Amniotic stem cell (primary cell): ENCODE measurements at places on chromosomes 4 and X.

DNA sequence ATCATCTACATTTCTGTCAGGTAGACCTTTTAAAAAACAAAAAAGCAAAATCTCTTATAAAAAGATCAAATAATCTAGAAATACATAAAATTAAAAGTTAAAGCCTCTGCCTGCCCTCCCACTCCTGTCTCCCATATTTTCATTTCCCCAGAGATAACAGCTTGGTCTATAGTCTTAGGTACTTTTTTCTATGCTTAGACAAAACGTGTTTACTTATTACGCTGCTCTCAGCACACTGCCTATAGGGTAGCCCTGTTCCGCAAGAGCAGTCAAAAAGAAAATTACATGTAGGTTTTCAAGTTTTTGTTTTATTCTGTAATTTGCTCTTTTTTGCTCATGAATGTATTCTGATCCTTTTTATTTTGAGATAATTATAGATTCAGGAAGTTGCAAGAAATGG, 73.3 kb downstream of the TAF1 start:
- DNase-seq: no peak

- DNase-seq: no peak
Measured at GRCh38 chrX:8864161-8864560, 63.0 kb upstream of the FAM9A start.

DNA sequence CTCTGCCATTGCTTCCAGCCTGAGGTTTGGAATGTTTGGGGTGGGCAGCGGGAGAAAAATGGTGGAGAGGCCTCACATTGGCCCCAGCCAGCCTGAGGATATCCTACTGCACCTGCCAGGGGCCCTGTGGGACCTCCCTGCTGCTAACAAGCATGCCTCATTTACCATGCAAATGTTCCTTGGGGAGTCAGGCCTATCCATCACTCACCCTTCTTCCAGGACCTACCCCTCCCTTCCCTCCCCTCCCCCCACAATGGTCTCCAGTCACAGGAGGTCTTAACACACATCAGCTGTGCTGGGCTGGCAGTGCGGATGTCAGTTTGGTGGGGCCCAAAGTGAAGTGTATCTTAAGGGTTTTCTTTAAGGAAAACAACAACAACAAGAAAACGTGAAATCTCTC, 139.2 kb downstream of the SHOX start:
- DNase-seq: no peak

DNA sequence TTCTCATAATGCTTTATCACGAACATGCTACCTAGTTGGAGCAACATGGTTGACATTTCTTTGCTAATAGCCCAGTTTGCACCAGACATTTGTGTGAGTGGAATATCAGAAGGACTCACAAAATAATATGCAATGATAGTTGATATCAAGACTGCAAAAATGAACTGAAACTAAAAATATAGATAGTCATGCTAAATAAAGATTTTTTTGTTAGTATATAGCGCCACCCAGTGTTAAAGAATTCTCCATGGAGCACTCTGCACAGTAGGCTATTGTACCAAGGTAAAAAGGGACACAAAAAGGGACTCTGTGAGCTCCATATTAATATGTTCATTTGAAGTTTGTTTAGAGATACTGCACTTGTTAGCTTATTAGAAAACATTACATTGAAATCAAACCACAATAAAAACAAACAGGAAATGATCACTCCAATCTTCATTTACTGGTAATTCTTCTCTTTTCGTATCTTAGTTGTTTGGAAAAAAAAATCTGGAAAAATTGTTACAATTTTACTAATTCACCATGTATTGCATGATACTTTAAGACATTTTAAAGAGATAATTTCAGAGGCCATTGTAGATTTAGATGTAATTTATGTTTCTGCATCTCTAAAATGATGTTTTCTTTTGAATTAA, 1509.6 kb downstream of the ADGRL3 start:
- no peak for DNase-seq

DNA sequence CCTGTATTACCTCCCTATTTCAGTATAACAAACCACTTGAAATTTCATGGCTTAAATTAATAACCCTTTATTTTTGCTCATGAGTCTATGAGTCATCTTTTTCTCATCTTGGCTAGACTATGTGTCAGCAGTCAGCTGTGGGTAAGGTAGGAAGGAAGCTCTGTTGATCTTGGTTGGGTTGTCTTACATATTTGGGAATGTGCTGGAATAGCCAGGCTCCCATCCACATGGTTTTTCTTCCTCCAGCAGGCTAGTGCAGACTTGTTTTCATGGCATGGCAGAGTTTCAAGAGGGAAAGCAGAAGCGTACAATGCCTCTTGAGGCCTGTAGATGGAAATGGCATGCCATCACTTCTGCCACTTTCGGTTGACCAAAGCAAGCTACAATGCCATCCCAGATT, 89.7 kb downstream of the LINC00632 start:
- no peak for DNase-seq

- DNase-seq: no peak
Measured at GRCh38 chrX:25007059-25008053, 8.4 kb downstream of the ARX start.

- no peak for DNase-seq
Measured at GRCh38 chr4:107837317-107837716, 12.6 kb downstream of the SGMS2 start.

DNA sequence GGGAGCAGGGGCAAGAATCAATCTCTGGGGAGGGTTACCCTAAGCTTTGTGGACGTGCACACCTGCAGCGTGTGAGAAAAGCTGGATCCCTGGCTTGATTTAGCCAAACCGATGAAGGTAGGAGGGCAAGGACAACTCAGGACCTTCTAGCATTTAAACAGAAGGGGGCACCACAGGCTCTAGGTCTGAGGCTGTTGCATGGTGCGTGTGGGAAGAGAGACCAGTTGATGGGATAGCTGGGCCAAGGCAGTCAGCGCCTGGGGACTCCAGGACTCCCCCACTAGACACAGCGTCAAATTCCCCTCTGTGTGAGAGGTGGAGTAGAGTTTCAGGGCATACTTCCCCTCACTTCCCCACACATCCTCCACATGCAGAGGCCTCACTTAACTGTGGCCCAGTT, 4.3 kb downstream of the GABRQ start:
- DNase-seq: no peak

DNA sequence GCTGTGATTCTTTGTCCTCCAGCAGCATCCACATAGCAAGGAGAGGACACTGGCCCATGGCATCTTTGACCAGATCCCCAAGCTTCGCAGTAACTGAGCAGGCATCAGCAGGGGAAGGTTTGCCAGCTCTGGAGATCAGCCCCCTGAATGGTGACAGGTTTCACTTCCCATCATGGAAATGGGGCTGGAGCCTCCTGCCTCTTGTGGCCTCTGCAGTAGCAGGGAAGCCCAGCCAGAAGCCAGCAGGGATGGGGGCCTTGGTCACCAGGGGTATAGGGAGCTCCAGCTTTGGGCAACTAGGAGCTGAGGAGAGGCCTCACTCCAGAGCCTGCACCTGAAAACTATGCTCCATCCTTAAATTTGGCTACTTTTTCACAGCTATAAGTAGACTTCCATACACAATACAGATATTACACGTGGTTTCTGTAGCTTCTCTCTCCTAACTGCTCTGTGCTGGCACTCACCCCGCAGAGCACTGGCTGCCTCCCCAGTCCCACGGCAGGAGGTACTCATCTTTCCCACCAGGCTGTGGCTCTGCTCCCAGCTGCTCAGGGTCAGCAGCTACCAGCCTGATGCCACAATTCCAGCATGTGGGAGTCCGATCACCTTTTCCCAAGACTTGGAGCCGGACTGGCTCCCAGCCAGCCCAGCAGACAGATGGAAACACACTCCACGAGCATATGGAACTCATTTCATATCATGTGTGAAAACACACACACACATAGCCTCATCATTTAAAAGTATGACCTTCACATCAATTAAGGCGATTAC, 2.8 kb downstream of the TMEM271 start:
- DNase-seq: no peak

DNA sequence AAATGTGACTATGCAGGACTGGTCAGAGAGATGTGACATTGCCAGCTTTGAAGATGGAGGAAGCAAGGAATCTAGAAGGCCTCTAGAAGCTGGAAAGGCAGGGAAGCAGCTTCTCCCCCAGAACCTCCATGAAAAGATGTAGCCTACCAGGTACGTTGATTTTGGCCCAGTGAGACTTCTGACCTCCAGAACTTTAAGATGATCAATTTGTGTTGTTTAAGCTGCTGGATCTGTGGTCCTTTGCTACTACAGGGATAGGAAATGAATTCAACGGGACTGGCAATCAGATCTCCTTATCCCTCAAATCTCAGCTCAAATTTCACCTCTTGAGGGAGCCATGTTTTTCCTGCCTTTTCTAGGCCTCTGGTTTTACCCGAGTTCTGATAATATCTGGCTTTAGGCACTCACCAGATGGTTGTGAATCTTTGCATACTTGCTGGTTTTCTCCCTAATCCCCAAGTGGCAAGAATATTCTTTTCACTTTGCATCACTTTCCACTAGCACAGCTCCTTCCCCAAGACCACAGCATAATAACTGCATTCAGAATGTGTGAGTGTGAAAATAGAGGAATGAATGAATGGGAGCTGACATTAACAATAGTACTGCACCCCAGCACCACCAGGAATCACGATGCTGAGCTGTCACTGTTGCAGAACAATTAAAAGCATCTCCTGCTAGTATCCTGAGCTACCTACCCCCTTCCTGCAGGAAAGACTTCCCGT, 25.5 kb upstream of the TMSB4X start:
- DNase-seq: peak; percentile 46

DNA sequence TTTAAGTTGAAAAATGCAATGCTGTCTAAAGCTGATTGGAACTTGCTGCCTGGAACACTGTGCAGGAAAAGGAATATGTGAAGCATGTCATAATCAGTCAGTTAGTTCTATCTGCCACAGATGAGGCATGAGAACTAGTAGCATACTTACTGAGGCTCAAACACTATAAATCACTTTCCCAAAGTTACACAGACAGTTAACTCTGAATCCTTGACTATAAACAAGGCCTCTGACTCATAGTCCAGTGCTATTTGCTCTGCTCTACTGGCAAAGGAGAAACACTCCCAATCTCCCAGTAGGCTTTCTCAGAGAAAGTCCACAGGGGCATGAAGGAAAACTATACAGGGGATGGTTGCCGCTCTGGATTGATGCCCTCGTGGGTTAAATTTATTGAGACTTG, 2078.4 kb upstream of the TENM3 start:
- DNase-seq: peak; percentile 24

DNA sequence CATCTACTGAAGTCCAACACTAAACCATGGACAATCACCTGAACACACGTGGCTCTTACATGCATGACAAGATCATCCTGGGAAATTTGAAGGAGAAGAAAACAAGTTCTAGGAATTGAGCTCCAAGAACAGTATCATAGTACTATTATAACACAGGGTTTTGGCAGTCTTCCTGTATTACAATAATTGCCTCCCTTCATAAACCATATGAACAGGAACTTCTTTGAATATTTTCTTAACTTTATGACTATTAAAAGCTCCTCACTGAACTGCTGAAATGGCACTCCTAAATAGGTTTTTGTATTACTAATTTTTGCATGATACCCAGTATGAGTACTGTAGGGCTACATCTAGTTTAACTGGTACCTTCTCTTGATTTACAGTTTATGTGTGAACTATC, 130.0 kb downstream of the ZAR1 start:
- DNase-seq: no peak

DNA sequence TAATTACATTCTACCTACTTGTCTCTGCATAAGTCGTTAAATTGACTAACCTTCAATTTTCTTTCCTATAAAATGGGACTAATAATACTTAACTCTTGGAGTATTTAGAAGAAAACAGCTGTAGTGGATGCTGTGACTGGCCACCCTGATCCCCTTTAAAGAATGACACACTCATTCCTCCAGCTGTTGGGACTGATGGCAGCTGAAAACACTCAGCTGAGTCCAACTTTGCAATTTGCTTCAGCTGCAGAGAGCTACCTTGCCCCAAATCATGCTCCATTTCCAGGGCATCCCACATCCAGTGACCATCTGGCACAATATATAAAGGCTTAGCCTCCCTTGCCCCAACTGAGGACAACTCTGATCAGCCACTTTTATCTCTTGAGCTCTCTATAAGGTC, 89.1 kb downstream of the MID1IP1 start:
- no peak for DNase-seq

GRCh38 chr4:77385124-77385969, 220.3 kb upstream of the CXCL13 start:
- peak; percentile 13 for DNase-seq

- no peak for DNase-seq
Measured at GRCh38 chr4:101850698-101851097, 60.2 kb downstream of the BANK1 start.

DNA sequence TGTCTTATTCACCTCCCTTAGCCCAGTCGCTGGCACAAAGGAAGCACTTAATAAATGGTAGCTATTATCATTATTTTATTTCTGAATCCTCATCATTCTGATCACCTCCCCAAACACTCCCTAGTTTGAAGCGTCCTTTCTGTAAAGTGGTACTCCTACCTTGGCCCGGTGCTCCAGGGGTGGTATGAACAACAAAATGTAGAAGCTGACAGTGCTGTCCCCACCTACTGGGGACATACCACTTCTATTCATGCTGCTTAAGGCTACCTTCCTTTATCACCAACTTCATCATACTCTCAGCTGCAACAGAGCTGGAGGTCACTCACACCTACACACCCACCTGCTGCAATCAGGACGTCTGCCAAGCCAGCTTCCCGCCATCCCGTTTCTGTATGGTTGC, 40.8 kb upstream of the APLN start:
- no peak for DNase-seq
